ENCODE measurements at places on chromosomes 3 and 15.

DNA sequence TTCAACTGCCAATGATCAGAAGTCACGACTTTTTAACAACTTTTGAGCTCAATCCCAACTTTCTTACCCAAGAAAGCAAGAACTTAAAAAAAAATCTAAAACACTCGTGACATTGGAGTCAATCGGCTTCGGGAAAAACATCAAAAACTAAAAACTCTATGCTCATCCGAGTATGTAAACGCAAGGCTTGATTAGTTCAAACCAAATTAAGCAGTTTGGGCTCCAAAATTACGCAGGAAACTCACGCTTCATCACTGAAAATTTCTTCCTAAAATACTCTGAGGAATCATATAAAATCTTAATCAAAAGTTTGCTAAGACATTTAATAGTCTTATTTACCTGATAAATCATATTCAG, 1.6 kb downstream of the TRA2B start:
- no peak for DNase-seq

GRCh38 chr3:169323578-169324451, 339.7 kb downstream of the MECOM start:
- DNase-seq = peak; percentile 11

DNA sequence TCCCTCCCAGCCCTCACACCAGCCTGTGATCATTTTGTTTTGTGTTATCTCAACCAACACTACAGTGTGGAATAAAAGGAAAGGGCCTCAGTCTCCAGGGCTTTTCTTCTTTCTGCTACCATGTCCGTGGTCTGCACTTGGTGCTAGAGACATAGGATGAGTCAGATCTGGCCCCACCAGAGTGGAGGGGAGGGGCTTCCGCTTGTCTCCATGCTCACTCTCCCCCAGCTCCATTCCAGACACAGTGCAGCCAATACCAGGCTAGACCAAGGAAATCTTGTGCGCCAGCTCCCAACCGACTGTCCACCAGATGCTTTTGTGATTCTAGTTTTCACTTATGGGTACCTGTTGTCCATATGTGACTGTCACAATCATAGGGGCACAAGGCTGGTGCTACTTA, 51.9 kb upstream of the TMEM115 start:
- no peak for DNase-seq

DNA sequence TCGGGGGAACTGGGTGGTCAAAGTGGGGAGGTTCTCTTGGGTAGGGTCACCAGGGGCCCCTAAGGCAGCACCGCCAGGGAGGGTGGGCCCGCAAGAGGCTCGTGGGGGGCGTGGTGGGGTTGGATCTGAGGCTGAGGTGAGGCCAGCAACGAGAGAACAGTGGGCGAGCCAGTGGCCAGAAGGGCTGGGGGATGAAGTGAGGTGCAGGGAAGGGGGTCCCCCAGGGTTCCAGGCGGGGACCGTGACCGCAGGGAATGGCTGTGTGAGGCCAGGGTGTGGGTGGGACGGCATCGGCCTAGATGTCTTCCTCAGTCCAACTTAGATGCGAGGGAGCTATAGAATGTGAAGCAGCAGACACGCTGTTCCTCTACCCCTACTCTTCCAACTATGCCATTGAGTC, 78.2 kb downstream of the SNRK start:
- no peak for DNase-seq

GRCh38 chr3:186220365-186220764, 111.5 kb upstream of the ETV5 start:
- DNase-seq = peak; percentile 6

GRCh38 chr3:149806171-149806778, 6.7 kb upstream of the RNF13 start:
- no peak for DNase-seq

GRCh38 chr3:182180654-182181385, 469.1 kb downstream of the SOX2 start:
- DNase-seq = no peak

DNA sequence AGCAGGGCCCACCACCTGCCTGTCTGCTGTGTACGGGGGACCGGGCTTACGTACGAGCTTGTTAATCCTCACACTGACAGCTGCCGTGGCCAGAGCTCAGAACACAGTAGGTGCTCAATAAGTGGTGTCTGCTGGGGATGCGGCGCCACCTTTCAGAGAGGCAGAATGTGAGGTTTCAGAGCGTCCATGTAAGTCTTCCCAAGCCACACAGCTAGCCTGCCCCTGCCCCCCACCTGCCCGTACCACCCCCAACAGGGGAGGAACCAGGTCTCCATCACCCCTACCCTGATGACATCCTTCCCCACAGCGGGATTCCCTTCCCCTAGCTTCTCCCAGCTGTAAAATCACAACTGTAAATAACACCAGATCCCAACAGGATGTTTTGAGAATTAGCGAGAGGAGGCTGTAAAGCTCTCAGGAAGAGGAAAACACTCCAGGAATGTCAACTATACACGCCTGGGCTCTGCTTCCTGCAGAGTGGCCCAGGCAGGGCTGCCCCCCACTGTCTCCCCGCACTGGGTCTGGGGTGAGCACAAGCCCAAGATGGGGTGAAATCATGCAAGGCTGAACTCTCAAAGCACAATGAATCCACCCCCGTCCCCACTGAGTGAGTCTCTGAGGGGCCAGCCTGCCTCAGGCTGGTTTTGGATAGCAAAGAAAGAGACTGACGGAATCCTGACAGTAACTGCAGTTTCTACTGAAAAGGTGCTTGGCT, 250.1 kb upstream of the LYSMD4 start:
- DNase-seq = no peak

- DNase-seq = no peak
These were observed 28.8 kb downstream of the ETFA start for GRCh38 chr15:76282465-76282864.

- DNase-seq = no peak
These were observed 278.7 kb upstream of the SATB1 start for GRCh38 chr3:18703798-18704197.

- no peak for DNase-seq
These were observed 142.3 kb downstream of the IL5RA start for GRCh38 chr3:2967871-2968270.

DNA sequence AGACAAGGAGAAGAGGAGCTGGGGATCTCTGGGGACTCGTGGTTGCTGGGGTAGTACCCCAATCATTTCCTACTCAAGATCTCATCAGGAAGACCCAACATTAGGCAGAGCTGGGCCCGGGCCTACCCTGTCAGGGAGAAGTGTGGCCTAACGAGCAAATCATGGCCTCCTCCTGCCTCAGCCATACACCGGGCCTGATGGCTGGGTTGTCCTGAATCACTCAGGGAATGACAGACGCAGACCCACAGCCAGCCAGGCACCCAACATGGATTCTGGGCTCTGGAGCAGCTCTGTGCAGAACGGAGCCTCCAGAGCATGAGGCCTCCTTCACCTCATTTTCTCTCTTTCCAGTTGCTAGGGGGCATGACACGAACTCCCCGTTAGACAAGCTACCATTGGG, 19.7 kb downstream of the ITGA11 start:
- no peak for DNase-seq

GRCh38 chr3:123688241-123688747, 103.4 kb upstream of the HACD2 start:
- peak; percentile 97 for DNase-seq

- DNase-seq = peak; percentile 23
These were observed 225.2 kb downstream of the ADAMTS17 start for GRCh38 chr15:100116416-100117190.

DNA sequence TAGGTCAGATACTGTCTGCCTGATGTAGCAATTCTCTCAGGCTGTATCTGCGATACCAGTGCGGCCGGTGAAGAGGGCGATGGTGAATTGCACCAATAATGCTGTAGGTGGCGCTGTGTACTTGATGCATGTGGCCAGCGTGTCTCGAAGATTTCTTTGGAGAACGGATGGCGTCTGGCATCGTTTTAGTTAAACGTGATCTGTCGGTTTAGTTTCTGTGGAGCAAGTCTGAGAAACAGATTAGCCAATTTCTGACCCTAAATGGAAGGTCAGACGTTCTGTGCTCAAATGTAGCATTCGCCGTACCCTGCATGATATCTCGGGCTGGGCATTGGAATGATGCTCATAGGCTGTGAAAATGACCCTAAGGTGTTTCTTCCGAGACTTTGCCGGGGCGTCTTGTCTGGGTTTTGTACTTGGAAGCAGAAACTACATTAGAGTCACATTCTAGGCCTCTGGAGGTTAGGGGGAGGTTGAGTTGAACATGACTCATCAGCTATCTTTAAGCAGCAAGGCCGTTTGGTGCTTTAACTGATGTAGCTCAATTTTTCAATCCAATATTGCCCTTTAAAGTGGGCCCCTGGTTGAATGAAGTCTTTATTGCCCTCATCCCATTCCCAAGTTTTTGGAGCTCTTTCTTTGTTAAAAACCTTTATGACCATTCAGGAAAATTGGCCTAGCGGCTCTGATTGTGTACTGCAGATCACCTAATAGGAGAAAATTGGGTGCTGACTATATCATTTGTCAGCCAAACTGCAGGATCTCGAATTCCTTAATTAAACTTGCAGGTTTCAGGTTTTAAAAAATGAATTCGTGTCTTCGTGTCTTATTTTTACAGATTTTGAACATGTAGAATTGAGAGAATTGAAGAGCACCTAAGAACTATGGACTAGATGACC, 80.0 kb downstream of the SQOR start:
- DNase-seq = peak; percentile 79

GRCh38 chr3:125146626-125147490, 65.7 kb downstream of the SLC12A8 start:
- no peak for DNase-seq

GRCh38 chr3:171883893-171884279, 40.7 kb downstream of the TMEM212 start:
- no peak for DNase-seq

DNA sequence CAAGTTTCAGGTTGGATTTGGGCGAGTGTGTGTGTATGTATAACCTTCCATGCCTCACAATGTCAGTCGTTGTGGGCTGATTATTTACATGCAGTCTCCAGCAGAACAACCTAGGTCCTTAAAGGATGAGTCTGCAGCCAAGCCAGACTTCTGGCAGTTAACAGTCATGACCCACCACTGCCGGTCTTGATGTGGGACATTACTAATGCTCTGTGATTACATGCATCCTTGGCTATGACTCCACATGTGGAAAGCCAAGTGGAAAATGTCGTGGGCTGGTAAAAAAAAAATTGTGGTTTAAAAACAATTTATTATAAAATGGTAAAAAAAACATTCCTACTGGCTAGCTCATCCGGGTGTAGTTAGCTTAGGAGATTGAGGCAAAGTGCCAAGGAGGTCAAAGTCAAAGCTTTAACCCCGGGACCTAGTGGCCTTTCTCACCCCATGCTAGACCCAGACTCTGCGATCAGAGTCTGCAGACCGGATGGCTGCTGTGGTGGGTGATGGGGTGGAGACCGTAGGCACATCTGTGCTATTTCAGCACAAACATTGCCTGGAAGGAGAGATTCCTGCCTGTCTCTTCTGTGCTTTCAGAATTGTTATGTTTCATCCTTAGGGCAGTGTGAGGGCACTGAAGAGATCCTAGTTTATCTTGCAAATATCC, 6.8 kb downstream of the RARRES1 start:
- peak; percentile 100 for DNase-seq

DNA sequence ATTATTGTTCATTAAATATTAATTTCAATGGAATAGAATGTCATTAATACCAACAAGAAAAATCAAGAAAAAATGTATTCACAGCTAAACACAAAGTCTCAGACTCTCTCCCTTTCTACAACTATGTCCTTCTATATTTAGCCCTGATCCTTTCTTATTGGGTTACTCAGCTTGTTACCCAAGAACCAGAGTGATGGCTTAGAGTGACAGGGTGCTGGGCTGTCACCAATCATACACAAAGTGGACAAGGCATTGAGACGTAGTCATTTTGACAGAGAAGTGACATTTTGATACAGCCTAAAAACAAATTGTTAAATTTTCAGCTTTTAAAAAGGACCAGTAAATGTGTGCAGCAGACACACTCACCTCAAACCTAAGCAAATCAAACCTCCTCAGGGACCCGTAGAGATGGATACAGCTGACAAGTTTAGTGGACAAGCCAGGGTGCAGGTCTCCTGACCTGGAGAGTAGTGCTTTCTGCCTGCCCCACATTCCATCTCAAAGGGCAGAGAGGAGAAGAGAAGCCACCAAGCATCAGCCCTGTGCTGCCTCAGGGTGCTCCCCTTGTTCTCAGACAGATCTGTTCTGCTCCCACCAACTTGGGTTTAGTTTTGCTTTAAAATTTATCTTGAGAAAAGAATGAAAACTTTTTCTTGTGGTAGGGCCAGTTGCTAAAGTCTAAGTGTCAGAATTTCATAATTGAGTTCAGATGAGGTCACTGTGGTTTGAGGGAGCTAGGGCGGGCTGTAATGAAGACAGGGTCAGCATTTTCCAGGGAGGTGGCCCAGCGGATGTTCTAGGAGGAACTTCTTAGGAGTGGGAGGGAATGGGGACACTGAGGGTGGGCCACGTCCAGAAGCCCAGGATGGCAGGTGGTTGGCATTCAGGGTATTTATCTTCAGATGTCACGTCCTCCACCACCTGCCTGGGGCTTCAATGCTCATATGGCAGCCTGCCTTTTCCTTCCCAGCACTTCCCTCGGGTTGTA, 136.5 kb upstream of the TBL1XR1 start:
- no peak for DNase-seq

DNA sequence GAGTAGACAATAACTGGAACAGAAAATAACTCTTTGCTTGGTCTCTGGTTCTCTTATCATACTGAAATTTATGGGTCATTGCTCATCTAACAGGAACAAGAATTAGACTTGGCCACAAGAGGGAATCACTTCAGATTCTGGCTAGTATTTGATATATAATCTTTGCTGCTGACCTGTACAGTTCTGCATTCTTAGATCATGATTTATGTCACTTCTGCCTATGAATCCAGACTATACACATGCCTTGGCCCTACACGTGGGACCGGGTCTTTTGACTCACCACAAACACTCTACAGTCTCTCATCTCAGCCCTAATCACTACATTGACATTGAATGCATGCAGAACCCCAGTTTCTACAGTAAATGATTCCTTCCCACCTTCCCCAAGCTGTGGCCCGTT, 162.5 kb upstream of the SOX2 start:
- no peak for DNase-seq

DNA sequence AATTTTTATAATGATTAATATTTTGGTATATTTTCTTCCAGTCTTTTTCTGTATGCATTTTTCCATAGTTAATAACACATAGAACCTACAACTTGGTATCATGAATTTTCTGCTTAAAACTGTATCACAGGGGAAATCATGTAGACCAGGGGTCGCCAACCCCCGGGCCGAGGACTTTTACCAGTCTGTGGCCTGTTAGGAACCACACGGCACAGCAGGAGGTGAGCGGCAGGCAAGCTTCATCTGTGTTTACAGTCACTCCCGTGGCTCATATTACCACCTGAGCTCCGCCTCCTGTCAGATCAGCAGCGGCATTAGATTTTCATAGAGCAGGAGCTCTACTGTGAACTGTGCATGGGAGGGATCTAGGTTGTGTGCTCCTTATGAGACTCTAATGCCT, 54.7 kb downstream of the RPL22L1 start:
- DNase-seq = no peak

DNA sequence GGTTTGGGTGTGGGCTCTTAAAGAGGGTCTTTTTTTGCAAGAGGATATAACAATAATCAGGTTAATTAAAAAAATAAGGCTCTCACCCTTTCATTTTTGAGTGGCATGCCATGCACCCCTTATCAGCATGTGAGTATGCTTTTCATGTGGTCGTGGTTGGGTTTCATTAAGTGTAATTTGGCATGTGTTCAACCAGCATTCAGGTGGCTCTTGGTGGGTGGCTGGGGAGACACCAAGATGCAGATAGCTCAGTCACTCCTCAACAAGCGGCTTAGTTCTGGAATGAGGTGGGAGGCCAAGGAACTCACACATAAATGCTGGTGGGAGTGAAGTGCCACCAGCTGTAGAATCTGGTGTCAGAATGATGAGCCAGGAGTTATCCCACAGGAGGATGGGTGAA, 66.8 kb downstream of the FLNB start:
- DNase-seq = no peak

GRCh38 chr3:165642761-165643420, 194.3 kb downstream of the BCHE start:
- DNase-seq = peak; percentile 97

All from fibroblast of mammary gland (primary cell).